Stimulated activated CD4-positive, alpha-beta T cell treated with anti-CD3 and anti-CD28 coated beads, Interleukin-2, amount 100 ng/mL, for 24 hours (primary cell): ENCODE measurements at places on chromosomes 1 and 21.

GRCh38 chr1:31373897-31374486 lies 1.1 kb upstream of the FABP3 start:
- DNase-seq, result no peak

DNA sequence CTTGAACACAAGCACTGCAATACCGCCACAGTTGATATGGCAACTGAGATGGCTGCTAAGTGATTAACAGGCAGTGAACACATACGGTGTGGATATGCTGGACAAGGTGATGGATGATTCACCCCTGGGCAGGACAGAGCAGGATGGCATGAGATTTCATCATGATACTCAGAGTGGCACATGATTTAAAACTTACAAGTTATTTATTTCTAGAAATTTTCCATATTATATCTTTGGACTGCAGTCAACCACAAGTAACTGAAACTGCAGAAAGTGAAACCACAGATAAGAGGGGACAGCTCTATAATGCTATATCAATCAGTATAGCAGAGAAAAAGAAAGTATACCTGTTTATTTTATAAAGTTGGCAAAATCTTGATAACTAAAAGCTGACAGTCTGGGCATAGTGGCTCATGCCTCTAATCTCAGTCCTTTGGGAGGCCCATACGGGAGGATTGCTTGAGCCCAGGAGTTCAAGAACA lies 47.9 kb downstream of the PHACTR4 start:
- no peak for DNase-seq

DNA sequence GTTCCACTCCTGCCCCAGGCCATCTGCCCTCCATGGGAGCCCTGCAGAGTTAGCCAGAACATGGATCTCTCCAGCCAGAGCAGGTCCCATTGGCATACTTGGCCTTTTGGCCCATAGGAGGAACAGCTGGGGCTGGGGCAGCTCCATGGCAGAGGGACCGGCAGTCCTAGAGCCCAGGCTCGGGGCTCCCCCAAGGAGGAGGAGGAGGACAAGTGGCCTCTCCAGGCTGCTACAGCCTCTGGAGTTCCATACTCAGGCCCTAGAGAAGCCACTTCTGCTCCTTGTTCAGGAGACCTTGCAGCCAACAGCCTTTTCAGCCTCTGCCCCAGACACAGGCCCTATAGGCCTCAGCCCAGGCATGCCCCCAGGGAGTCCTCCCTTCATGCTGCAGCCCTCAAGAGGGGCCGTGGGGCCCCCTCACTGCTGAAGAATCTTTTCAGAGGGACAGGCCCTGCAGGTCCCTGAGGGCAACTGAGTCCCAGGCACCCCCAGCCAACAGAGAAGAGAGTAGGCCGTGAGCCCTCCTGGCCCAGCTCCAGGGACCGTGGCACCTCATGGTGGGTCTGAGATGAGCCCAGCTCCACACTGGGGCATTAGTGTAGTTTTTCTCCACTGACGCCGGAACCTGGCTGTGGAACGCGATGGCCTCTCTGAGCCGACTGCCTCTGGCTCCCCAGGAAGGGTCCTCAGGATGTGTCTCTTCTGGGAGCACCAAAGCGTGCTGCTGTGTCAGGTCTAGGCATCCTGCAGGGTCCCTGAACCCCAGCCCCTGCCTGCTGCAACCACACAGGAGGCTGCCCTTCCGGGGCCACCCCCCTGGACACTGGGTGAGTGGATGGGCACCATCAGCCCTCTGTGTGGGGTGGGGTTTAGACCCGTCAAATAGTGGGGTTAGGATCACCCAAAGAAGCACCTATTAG lies 297.6 kb upstream of the VAMP3 start:
- no peak for DNase-seq

DNA sequence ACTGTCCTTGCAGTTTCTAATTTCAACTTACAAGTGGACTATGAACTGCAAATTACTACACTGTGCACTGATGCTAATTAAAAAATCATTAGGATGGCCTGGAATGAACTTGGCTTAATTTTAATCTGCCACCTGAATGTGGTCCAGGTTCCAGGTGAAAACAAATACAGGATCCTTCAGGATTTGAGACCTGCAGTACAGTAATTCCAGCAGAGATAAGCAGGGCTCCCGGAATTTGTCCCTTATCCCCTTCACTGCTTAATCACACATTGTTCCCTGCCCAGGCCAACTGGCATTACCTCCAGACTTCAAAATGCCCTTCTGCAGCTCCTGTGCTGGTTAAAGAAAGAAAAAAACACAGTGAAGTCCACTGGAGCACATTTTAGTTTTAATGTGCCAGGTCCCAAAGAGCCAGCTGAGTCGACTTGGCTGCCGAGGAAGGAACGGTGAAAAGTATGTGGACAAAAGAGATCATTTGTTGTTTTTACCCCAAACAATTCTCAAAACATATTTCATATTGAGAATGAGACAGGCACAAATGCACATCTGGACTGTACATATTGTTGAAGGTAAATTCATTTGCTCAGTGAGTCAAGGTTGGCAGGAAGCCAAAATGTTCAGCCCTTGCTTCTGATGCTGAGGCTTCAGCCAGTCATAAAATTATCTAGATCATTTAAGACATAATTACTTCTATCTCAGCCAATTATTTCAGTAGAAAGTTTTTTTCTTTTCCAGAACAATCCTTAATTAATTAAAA lies 28.3 kb downstream of the DEGS1 start:
- no peak for DNase-seq

- DNase-seq, result no peak
Measured at GRCh38 chr1:64564891-64565290, 95.0 kb downstream of the CACHD1 start.

GRCh38 chr21:44492567-44493385 lies 37.5 kb downstream of the LRRC3 start:
- no peak for DNase-seq

- peak; percentile 17 for DNase-seq
Measured at GRCh38 chr1:151934048-151934493, 24.8 kb upstream of the THEM4 start.

DNA sequence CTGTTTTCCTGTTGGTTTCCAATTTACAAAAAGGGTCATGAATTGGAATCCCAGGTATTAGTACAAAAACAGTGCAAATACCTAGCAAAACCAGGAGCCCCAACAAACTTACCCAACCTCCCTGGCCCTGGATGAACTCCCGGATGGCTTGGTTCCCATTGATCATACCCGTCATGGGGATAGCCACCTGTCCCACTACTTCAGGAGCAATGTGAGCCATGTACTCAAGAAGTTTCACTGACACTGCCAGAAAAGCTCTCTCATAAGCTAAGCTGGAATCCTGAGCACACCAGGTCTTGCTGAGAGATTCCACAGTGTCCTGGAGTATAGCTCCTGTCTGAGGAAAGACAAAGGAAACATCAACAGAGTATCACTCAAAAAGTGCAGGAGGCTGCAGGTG lies 5.7 kb downstream of the BCL2L15 start:
- no peak for DNase-seq

DNA sequence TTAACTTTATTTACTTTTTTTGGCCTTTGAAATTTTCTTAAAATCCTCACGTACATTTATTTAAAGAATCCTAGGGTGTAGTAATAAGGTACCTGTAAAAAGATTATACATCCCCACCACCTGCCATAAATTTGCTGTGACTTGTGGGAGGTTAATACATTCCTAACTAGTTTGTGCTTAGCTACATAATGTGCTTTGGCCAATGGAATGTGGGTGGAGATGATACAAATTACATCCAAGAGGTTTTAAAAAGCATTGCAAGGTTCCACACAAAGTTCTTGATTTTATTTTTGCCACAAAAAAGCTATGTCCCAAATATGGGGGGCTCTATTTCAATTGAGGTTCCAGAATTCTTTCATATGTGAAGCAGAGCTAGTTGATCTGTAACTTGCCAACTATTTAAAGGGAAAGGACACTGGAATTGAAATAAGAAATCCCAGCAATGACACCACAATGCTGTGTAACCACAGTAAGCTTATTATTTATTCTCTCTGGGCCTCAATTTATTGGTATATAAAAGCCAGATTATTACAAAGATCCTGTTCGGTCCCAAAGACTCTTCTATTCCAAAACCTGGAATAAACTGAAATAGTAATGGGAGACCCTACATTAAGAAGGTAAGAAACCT lies 15.7 kb downstream of the ASPM start:
- DNase-seq, result no peak

DNA sequence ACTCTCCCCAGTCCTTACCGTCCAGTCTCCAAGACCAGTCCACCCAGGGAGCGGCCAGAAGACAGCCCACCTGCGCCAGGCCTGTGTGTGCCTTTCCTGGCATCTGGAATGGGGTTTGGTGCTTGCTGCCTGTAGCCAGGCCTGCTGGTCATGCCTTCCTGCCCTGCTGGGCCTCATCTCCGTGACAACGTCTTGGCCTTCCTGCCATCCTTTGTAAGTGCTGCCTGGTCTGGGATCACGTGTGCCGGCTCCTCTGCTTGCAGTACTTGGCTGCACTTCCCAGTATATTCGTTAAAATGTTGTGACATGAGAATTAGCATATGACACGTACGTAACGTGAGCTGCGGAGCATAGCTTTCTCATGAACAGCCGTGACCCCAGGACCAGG lies 145.3 kb upstream of the COL6A1 start:
- DNase-seq, result no peak

DNA sequence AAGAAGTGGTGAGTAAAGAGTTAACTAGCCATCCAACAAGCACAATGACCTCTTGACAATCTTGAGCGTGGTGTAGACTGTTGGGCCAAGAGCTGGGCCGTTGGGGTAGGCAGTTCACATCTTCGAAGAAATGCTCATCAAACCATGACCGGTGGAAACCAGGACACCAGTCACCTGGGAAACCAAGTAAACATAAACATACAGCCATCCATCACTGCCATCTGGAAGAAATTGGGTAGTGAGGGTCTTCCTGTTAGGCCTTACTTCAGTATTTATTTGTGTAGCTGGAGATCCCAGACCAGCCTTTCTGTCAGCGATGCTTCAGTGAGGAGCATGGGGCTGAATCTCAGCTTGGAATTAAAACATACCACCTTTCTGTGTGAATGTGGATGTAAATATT lies 108.1 kb upstream of the HAO2 start:
- DNase-seq, result no peak

DNA sequence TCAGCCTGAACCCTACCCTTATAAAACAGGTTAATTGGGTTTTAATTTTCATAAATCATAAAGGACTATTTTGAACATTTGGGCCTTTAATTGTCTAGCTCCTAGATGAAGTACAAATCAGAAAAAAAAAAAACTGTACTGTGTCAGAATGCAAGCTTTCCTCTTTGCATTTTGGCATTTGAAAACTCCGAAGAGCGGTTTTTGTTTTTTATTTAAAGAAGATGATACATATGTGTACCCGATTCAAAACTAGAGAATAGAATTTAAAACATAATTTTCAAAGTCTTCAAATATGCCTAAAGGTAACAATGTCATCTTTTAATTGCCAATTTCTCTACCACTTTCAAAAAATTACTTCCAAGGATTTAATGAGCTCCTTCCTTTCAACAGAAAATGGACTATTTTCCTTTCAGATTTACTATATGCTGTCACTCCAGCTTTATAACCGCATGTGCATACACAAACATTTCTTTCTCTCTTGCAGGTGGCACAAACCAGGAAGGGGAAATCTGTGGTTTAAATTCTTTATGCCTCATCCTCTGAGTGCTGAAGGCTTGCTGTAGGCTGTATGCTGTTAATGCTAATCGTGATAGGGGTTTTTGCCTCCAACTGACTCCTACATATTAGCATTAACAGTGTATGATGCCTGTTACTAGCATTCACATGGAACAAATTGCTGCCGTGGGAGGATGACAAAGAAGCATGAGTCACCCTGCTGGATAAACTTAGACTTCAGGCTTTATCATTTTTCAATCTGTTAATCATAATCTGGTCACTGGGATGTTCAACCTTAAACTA lies 33.7 kb downstream of the MRPL39 start:
- DNase-seq, result peak; percentile 65

DNA sequence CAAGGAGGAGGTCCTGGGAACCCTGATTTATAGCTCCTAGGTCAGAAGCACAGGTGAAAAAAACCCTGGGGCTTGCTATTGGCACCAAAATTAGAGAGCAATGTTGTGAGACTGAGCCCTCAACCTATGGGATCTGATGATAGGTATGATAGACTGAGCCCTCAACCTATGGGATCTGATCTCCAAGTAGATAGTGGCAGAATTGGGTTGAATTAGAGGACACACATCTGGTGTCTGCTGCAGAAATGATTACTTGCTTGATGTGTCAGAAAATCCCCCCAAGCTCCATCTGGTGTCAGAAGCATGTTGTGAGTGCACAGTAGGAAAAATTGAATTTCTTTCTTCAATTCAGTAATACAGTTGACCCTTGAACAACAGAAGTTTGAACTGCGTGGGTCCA lies 62.4 kb downstream of the MAP3K21 start:
- no peak for DNase-seq
